ENCODE measurements at places on chromosomes 16 and 17. TPM values are rescaled to one million over a fixed set of nuclear protein-coding genes. Genes with fewer than 3 reads are reported as not detected.

- no peak for DNase-seq
Measured at GRCh38 chr17:80637048-80637781, 92.6 kb downstream of the RPTOR start.

- peak; percentile 61 for DNase-seq
Measured at GRCh38 chr17:48814504-48814903, 2.5 kb downstream of the TTLL6 start.

DNA sequence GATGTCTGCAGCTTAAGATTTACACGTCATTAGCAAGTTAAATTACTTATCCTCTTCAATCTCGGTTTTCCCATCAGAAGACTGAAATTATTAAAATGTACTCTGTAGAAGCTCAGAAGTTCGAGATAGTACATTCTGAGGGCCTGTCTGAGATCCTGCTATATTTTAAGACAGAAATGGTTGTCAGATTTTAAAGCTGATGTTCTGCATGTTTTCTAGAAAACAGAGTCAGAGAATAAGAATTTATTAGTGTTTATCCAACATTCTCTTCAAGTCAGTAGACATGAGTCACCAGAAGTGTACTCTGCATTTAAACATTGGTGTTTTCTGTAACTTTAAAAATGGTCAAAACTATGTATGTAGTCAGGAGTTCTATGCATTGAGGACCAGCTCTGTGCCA is 155.2 kb upstream of the MYOCD start:
- no peak for DNase-seq

DNA sequence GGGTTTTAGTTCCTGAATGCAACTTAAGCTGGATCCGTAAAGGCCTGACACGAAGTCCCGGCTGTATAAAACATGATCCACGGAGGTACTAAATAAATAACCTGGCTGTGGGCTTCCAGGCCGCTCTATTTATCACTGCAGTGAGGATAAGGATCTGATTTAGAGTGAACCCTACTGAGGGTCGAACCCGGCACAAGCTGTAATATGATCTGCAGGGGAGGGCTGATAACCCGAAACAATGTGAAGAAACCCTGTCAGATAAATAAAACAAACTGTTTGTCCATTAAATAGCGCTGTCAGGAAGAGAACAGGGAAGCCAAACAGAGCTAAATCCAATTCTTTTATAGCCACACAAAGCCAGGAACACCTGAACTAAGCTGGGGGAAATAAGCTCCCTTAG is 375.6 kb upstream of the SALL1 start:
- no peak for DNase-seq

GRCh38 chr17:50218771-50219315 is 17.4 kb upstream of the COL1A1 start:
- no peak for DNase-seq

DNA sequence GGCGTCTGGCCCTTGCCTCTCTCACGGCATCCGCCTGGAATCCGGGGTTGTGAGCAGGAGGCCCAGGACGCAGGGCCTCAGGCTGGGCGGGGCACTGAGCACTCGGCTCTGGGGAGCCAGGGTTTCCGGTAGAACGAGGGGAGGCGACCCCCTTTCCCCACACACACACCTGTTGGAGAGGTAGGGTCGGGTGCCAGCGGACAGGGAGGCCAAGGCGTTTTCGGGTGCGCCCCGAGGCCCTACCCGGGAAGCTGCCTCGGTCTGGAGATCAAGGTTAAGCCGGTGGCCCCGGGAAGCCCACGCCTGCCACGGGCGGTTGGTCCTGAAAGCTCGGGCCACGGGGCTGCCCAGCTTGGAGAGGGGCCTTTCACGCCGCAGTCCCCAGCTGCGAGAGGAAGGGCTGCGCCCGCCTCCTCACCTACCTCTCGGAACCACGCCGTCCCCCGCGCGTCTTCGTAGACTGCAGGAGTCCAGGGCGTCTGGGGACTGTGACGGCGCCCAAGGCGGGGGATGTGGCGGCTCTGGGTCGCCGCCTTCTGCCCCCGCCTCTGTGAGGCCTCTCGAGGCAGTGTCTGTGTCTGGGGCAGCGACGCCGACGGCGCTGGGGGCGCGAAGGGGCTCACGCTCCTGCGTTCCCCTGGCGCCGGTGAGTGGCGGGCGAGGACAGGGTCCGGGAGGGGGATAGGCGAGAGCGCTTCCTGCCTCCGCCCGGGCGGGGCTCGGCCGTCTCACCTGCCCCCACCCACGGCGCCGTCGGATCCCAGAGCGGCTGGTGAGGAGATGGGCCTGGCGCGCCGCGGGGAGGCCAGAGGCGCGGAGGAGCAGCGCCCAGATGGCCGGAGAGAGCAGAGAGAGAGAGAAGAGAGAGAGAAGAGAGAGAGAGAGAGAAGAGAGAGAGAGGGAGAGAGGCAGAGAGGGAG is 20.3 kb upstream of the HOXB9 start:
- no peak for DNase-seq

DNA sequence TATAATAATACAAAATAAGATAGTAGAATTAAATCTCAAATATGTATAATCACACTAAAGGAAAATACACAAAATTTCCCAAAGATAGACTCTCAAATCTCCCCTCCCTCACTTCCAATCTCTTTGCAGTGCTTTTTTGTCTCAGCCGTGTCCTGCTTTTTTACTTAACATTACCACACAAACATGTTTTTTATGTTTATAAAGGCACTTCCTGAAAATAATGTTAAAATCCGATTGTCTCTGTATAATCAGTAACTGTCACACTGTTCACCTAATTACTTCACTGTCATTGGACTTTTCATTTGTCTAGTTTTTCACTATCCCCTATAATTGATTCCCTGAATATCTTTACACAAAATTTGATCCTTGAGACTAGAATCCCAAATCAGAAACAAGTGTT is 38.2 kb upstream of the ALDH3A2 start:
- no peak for DNase-seq

- DNase-seq: no peak
Measured at GRCh38 chr17:73284354-73284753, 22.7 kb upstream of the CPSF4L start.

- DNase-seq: no peak
Measured at GRCh38 chr17:78510141-78511075, 66.8 kb downstream of the DNAH17 start.

ABCC11 gene
- total RNA-seq: 0.52 TPM

ABCC3 gene
- total RNA-seq: 130 TPM

CCL8 gene
- total RNA-seq: not detected

BCAR1 gene
- 61.0 TPM for total RNA-seq

Data from body of pancreas (tissue), 4 donors.